ENCODE measurements at places on chromosomes 12 and 14.

DNA sequence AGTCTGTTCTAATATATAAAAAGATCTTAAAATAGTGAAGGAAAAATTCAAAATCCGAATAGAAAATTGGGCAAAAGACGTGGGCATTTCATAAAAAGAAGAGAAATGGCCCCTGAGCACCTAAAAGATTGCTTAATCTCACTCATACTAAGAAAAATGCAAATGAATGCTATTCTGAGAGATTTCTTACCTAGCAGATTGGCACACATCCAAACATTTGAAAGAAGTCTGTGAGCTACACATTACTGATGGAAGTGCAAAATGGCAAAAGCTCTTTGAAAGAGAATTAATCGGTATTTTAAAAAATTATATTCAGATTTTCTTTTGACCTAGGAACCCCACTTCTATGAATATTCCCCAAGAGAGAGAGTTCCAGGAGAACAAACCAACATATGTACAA, 280.4 kb upstream of the GARIN6 start:
- no peak for DNase-seq

DNA sequence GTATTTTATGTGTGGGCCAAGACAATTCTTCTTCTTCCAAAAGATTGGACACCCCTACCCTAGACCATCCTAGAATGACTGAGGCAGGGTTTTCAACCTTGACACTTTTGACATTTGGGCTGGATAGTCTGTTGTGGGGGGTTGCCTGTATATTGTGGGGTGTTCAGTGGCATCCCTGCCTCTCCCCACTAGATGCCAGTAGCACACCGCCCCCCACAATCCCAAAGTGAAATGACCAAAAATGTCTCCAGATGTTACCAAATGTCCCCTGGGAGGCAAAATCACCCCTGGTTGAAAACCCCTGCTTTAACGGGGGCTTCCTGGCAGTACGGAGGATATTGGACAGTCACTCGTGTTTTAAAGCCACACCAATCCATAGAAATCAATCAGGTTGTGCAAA, 219.6 kb downstream of the PHETA1 start:
- DNase-seq: no peak

GRCh38 chr12:43210485-43211192, 341.4 kb downstream of the ADAMTS20 start:
- DNase-seq: no peak

- no peak for DNase-seq
Observed at GRCh38 chr14:77985211-77985615, 185.0 kb upstream of the NRXN3 start.

DNA sequence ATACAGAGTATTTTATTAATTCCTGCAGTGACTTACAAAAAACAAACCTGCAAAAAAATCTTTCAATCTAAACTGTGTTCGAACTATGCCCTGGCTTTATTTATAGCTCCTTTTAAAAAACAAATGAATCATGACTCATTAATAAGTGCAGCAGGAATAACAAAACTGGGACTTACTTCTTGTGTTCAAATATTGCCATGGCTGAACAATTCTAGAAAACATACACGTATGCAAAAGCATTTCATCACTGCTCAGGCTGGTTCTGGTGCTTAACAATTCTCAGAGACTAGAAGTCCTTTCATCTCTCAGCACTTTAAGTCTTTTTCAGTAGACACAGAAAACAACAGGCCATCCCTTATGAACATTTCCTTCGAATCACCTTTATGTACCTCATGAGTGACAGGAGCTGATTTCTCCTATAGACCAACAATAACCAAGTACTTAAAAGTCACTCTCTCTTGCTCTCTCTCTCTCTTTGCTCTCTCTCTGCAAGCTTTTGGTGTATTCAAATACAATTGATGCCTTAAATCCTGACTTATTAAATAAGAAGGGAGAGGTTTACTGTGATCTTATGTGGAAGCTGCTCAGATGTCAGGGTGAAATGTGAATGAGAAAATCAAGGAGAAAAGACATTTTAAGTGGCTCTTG, 268.8 kb downstream of the TTC8 start:
- DNase-seq: no peak

- no peak for DNase-seq
Observed at GRCh38 chr12:132085291-132085635, 58.9 kb downstream of the DDX51 start.

- DNase-seq: no peak
Observed at GRCh38 chr12:20588042-20588441, 107.1 kb upstream of the SLCO1C1 start.

GRCh38 chr12:16175840-16176239, 101.6 kb downstream of the SLC15A5 start:
- no peak for DNase-seq
